ENCODE measurements at places on chromosomes 13 and 19. TPM values are rescaled to one million over a fixed set of nuclear protein-coding genes. Genes with fewer than 3 reads are reported as not detected.
A peak's percentile ranks its signal among the peaks of the same experiment; 100 is the strongest.

GRCh38 chr13:27309401-27309958, 38.9 kb downstream of the RASL11A start:
- H3K4me1 ChIP-seq = no peaks in the 10 kb centered on the region
- H3K27ac ChIP-seq = peak overlapping the region; percentile 16
- no peaks in the 10 kb centered on the region for H3K27me3 ChIP-seq
- DNase-seq = no peak

DNA sequence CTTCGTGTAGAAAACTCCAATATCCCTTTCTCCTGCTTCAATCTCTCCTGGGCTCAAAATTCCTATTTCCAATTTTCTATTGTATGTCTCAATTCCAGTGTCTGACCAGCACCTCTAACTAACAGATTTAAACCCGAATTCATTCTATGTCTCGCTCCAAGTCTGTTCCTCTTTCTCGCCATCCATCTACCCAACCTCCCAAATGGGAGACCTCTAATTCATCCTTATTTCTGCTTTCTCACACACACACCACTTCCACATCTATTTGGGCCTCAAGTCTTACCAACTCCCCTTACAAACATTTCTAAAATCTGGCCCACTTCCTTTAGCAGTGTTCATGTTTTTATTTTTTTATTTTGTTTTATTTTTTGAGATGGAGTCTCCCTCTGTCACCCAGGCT, 53.3 kb downstream of the MBD3L2B start:
- no peaks in the 10 kb centered on the region for H3K36me3 ChIP-seq
- no peak overlapping the region for H3K4me3 ChIP-seq
- H3K27me3 ChIP-seq = no peaks in the 10 kb centered on the region
- no peaks in the 10 kb centered on the region for H3K4me1 ChIP-seq

GRCh38 chr13:31909864-31910551, 121.6 kb upstream of the FRY start:
- H3K27me3 ChIP-seq = no peaks in the 10 kb centered on the region
- no peak overlapping the region for H3K27ac ChIP-seq
- peaks cover 8% of the 10 kb centered on the region for H3K4me1 ChIP-seq
- no peak overlapping the region for H3K4me3 ChIP-seq
- DNase-seq = no peak

GRCh38 chr13:36921631-36922301, 1.7 kb upstream of the SMAD9 start:
- H3K4me1 ChIP-seq = peaks cover 9% of the 10 kb centered on the region
- no peak overlapping the region for H3K4me3 ChIP-seq
- no peak for DNase-seq
- no peaks in the 10 kb centered on the region for H3K36me3 ChIP-seq
- H3K27me3 ChIP-seq = peaks cover 12% of the 10 kb centered on the region

DNA sequence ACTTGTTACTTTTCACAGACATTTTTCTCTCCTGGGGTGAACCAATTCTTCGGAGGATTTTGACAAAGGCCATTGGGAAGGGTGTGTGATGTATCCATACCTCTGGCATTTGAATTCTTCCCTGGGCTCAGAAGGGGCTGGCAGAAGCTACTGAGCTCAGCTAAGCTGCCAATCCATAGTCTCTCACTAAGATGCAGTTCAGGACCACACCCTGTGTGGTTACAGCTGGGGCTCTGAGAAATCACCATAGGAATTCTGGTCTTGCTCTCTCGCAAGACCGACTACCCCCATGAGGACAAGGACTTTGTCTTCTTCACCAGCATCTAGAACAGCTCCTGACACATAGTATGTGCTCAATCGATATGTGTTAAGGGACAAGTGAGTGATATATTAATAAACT, 6.0 kb downstream of the C13orf42 start:
- H3K36me3 ChIP-seq = no peaks in the 10 kb centered on the region
- DNase-seq = no peak
- no peak overlapping the region for H3K27ac ChIP-seq
- H3K4me1 ChIP-seq = no peaks in the 10 kb centered on the region
- no peaks in the 10 kb centered on the region for H3K27me3 ChIP-seq

- no peaks in the 10 kb centered on the region for H3K4me1 ChIP-seq
- H3K36me3 ChIP-seq = no peaks in the 10 kb centered on the region
- no peaks in the 10 kb centered on the region for H3K27me3 ChIP-seq
- H3K4me3 ChIP-seq = no peak overlapping the region
- no peak for DNase-seq
Observed at GRCh38 chr19:31670931-31671330, 321.7 kb upstream of the TSHZ3 start.

- H3K4me3 ChIP-seq = no peak overlapping the region
- H3K27me3 ChIP-seq = no peaks in the 10 kb centered on the region
- DNase-seq = no peak
- H3K4me1 ChIP-seq = no peaks in the 10 kb centered on the region
- H3K27ac ChIP-seq = no peak overlapping the region
Observed at GRCh38 chr13:74644229-74644628, 510.0 kb upstream of the KLF12 start.

DNA sequence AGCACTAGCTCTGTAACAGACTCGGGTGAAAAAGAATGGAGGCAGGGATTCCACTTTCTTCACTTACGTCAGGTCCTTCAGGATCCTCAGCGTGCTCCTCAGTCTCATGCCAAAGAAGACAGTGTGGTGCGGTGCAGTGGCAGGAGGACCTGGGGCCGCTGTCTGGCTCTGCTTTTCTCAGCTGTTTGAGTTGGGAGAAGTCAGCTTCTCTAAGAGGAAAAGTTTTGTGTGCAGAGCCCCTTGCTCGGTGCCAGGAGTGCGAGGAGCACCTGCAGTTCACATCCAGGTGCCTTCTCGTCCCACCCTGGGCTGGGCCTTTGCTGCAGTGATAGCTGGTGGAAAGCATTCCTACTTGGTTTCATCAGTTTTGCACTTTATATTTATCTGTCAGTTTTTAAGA, 77.9 kb upstream of the TEX29 start:
- H3K27me3 ChIP-seq = no peaks in the 10 kb centered on the region
- H3K27ac ChIP-seq = no peak overlapping the region
- no peak overlapping the region for H3K4me3 ChIP-seq
- no peaks in the 10 kb centered on the region for H3K4me1 ChIP-seq
- H3K36me3 ChIP-seq = peaks cover 98% of the 10 kb centered on the region
- DNase-seq = no peak

GRCh38 chr13:33193428-33193974, 92.1 kb downstream of the STARD13 start:
- H3K4me1 ChIP-seq = no peaks in the 10 kb centered on the region
- no peaks in the 10 kb centered on the region for H3K36me3 ChIP-seq
- DNase-seq = no peak
- H3K27me3 ChIP-seq = no peaks in the 10 kb centered on the region

Gene ANKRD27
- total RNA-seq = 29.6 TPM

Gene AMH
- 5.7 TPM for total RNA-seq

Gene TRAPPC2B
- 18.0 TPM for total RNA-seq
